Left renal pelvis (tissue), 4 donors: ENCODE measurements at places on chromosomes 1 and 21. TPM values are rescaled to one million over a fixed set of nuclear protein-coding genes. Genes with fewer than 3 reads are reported as not detected.

Gene EFNA4
- 24.8 TPM for polyA plus RNA-seq

Gene WNT3A
- polyA plus RNA-seq = 0.09 TPM

Gene TPTE
- not detected for polyA plus RNA-seq

Gene OR10J1
- polyA plus RNA-seq = not detected

Gene LCE2B
- not detected for polyA plus RNA-seq

Gene MAP3K7CL
- 6.5 TPM for polyA plus RNA-seq

Gene VANGL2
- polyA plus RNA-seq = 34.8 TPM

Gene CFHR1
- not detected for polyA plus RNA-seq

Gene RHBG
- 0.26 TPM for polyA plus RNA-seq

Gene CENPS
- polyA plus RNA-seq = 41.6 TPM

Gene CBS
- polyA plus RNA-seq = 15.9 TPM

Gene KCNK2
- 2.8 TPM for polyA plus RNA-seq

Gene PPT1
- polyA plus RNA-seq = 100 TPM

Gene LCE1C
- not detected for polyA plus RNA-seq

Gene HTR6
- polyA plus RNA-seq = 1.4 TPM

Gene TMEM50B
- polyA plus RNA-seq = 68.4 TPM

DNA sequence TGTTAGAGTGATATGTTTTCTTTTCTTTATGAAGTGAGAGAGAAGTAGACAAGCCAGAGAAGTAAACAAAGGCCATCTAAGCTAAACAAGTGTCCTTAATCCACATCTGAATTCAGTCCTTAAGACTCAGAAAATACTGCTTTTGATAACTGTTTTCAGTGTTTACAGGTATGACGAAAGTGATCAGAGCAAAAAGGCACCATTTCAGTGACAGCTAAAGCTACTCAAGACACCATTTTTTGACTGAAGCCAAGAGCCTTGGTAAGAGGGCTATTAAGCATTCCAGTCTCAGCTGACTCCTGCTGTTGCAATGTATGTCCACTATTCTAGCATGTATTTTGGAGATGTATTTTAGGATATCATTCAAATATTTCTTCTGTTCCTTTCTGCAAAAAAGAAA lies 4.1 kb downstream of the KMO start:
- no peak for DNase-seq

DNA sequence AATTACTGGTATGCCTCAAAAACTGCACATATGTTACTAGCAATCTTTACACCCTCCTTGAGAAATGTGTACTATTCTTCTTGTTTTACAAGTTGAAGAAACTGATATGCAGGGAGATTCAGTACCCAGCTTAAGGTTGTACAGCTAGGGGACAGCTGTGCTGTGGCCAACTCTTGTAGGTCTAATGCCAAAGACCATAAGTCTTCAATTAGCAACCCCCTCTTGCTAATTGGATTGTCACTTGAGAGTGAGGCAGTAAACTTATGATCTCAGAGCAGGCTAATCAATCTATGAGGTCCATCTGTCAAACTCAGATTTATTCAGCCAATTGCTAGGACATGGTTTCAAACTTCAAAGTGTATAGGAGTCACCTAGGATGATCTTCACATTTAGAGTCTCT lies 492.0 kb upstream of the USP24 start:
- DNase-seq = no peak

GRCh38 chr1:186050360-186050759 lies 316.2 kb downstream of the HMCN1 start:
- no peak for DNase-seq

- DNase-seq = no peak
Observed at GRCh38 chr1:58975888-58976287, 192.0 kb upstream of the JUN start.

- DNase-seq = no peak
Observed at GRCh38 chr1:59215766-59216291, 81.1 kb upstream of the FGGY start.

GRCh38 chr1:191882870-191883269 lies 275.4 kb upstream of the RGS18 start:
- DNase-seq = no peak

DNA sequence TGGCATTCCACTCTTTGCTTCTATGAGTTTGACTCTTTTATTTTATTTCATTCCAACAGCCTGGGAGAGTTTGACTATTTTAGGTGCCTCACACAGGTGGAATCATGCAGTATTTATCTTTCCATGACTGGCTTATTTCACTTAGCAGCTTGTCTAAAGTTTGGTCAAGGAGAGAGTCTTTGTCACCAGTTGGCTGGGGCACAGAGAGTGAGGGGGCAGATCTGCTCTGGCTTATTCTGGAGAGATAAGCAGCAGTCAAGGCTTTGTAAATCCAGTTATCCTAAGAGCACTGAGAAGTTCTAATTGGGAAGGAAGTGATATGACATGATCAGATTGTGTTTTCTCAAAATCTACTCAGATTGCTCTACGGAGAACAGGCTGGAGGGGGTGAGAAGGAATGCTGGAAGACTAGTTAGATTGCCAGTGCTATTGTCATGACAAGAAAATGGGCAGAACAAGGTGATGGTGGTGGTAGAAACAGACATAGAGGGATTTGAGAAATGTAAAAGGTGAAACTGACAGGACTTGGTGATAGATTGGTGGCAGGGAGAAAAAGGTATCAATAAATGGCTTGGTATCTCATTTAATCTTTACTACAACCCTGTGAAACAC lies 12.1 kb upstream of the CTTNBP2NL start:
- no peak for DNase-seq

- no peak for DNase-seq
Observed at GRCh38 chr1:17994046-17994445, 113.6 kb upstream of the IGSF21 start.

GRCh38 chr21:45844181-45844580 lies 137.4 kb upstream of the COL6A1 start:
- DNase-seq = no peak

DNA sequence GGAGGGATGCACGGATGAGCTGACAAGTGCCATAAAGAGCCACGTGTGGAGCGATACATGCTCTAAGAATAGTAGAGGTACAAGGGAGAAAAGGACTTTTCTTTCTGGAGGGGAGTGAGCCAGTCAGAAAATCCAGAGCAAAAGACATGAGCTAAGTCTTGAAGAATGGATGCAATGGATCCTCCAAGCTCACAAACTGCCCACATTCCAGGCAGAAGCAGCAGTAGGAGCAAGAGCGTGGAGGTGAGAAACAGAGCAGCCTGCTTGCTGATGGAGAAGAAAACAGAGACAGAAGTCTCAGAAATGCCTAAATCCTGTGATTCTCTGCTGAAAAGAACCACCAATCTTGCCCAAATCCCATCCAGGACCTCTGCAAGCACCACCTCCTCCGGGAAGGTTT lies 78.2 kb upstream of the RALGPS2 start:
- no peak for DNase-seq

GRCh38 chr1:187390215-187390818 lies 561.6 kb downstream of the PLA2G4A start:
- no peak for DNase-seq

- no peak for DNase-seq
Observed at GRCh38 chr1:241770115-241770514, 77.9 kb upstream of the EXO1 start.

DNA sequence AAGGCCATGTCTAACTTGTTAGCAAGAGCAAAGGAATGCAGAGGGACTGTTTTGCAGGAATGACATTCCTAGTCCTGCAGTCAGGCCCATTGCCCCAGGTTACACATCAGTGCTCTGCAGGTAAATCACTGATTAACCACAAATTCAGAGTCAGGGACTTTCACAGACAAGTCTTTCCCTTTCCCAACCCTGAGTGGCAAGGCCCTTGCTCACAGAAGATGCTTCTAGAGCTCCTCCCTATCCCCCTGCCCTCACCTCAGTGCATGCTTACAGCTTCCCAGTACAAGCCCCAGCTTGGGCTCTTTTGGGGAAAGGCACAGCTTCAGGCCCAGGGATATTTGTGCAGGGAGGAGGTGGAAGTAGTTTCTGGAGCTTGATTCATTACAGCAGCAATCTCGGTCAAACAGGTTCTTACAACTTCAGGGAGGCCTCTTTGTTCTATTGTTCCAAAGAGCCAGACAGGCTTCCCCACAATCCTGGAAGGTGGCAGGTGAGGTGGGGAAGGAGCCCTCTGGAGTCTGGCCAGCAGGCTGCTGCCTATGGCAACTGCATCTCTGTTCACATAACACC lies 53.9 kb downstream of the CASQ2 start:
- peak; percentile 52 for DNase-seq
